ENCODE measurements at places on chromosomes 7 and 10. TPM values are rescaled to one million over a fixed set of nuclear protein-coding genes. Genes with fewer than 3 reads are reported as not detected.

Gene DGKI
- 0.36 TPM for total RNA-seq

Gene HUS1
- total RNA-seq: 53.7 TPM

Gene ATP6V0A4
- total RNA-seq: not detected

Gene TCERG1L
- not detected for total RNA-seq

Gene SP4
- total RNA-seq: 6.7 TPM

Gene SND1
- 106 TPM for total RNA-seq

Gene VPS37D
- 0.48 TPM for total RNA-seq

Gene AFAP1L2
- 23.4 TPM for total RNA-seq

Gene C1GALT1
- 30.1 TPM for total RNA-seq

Gene CYP3A5
- total RNA-seq: 179 TPM

Gene IGFBP1
- total RNA-seq: not detected

Gene CCL24
- 3.4 TPM for total RNA-seq
